ENCODE measurements at places on chromosomes 4 and X.

DNA sequence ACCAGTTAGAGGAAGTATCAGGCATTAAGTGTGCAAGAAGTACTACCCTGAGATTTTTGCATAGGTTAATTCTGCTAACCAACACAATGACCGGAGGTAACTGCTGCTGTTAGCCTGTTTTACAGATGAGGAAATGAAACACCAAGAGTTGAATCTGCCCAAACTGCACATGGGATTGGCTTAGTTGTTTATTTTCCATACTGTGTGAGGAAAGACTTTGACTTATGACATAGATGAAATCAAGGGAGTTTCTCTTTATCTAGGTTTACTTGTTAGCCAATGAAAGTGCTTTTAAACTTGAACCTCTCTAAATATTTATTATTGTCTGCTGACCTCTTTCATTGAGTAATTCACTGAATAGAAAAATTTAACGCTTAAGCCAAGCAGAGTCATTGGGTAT, 10.3 kb downstream of the GUCY1B1 start:
- no peak for DNase-seq

DNA sequence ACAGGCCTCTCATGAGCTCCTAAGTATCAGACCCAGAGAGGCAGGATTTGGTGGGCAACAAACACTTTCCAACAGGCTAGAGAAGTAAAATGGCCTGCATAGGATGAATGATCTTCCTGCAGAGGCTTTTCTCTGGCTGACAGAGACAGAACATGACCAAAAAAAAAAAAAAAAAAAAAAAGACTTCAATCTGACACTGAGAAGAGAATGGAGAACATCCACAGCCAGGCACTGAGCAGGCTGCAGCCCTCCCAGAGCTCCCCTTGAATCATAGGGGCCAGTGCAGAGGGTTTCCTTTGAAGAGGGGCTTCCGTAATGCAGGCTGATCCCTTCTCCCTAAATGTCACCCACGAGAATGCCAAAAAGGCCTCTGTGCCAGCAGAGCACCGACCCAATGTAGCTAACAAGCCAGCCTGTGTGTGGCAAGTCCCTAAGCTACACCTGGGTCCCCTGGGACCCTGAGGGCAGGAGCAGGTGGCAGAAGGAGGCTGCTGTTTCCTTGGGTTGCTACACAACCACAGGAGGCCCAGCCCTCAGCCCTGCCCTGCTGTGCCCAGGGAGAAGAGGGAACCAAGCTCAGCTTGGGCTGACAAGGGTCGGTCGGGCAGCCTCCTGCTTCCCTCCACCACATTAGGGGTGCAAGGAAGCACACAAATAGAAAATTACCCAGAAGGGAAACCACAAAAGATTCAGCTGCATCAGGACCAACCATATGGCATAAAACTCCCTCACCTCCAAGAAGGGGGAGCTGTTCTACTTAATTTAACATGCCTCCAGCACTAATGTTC, 55.6 kb downstream of the MAP7D2 start:
- DNase-seq, result no peak

DNA sequence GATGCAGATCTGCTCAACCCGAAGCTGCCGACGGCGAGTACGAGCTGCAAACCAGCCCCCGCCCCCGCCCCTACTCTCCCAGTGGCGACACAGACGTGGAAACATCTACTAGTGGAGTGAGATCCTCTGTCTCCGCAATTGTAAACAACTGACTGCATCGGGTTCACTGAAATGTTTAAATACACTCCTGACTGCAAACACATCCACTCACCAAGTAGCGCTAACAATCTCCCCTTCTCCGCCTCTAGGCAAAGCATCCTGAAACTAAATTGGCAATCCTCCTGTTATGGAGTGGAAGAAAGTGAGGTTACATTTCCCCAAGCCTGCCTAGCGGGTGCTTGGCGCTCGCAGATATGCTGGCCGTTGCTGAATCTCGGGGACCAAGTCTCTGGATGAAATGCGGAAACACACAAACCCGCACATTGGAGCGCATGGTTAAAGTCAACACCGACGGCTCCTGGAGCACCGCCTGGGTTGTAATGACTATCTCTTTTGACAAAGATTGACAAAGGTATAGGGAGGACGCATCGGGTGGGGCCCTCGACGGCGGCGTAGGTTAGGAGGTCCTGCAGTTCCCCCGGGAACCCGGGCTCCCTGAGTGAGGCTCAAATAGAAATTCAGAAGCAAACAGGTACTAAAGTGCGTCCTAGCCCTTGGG, 117.0 kb upstream of the TEX13C start:
- DNase-seq, result no peak

DNA sequence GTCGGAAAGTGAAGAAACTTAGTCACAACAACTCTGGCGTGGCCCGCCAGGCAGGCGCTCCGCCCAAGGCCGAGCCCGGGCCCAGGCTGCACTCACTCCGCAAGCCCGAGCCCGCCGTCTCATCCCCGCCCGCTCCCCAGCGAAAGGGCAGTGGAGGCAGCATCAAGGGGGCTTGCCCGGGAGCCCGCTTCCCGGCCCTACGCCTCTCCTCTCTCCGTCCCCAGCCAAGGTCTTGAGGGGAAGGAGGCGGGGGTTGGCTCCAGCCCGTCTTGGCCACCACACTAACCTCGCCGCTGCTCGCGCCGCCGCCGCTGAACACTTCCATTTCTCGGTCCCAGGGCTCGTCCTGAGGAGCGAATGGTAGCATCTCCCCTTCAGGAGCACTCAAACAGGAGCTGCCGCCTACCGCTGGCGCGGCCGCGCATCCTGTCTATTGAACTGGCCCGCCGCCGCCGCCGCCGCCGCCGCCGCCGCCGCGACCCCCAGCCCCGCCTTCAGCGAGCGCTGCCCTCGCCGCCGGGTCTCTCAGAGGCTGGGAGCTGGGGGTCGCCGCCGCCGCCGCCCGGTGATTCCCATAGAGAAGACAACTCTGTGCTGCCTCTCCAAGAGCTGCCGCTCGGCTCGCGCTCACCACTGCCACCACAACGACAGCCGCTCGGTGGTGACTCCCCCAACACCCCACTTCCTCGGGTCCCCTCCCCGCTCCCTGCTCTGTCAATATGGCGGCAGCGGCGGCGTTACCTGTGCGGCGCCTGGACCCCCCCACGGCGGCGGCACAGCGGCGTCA, at the start of gene RPS6KA6:
Gene RPS6KA6, minus strand, starts transcription at position 667 of the 787 bp plus-strand sequence. Its CDS starts 300 bp downstream, at position 367.
- DNase-seq, result no peak

All from fibroblast of upper back skin (primary cell).